ENCODE measurements at places on chromosomes 5 and 9.

GRCh38 chr5:150945486-150945885 is 40.7 kb upstream of the ZNF300 start:
- peak; percentile 21 for DNase-seq

GRCh38 chr9:109323771-109324170 is 2.9 kb upstream of the EPB41L4B start:
- no peak for DNase-seq

GRCh38 chr9:114348261-114348905 is 18.7 kb downstream of the ORM2 start:
- DNase-seq: no peak

- DNase-seq: no peak
Measured at GRCh38 chr5:10360686-10361085, 7.2 kb downstream of the MARCHF6 start.

DNA sequence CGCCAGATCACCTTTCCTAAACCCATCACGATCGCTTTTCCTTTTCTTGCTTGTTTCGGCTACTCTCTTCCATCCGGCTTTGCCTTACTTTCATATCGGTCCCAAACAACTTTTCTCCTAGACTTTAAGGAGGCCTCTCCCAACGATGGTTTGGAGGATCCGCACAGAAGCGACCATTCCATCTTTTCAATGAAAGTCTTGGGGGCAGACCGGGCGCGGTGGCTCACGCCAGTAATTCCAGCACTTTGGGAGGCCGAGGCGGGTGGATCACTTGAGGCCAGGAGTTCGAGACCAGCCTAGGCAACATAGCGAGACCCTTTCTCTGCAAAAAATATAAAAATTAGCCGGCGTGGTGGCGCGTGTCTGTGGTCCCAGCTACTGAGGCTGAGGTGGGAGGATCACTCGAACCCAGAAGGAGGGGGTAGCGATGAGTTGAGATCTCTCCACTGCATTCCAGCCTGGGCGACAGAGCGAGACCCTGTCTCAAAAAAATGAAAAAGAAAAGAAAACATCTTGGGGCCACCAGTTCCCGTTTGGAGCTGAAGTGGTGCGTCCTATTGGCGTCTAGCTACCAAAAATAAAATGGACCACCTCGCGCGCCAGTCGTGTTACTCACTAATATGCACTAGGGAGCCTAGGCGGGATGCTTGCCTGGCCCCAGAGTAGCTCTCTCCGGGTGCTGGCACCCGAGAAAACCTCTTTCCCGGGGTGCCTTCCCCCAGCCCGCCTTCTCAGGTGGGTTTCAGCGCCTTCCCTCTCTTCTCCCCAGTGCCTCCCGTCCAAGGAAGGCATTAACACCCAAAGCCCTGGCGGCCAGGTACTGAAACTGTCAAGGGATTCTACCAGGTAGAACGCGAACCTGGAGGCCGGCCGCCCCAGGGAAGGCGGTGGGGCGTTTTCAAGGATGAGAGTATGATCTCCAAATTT is 800 bp upstream of the AP3B1 start:
- DNase-seq: peak; percentile 9

DNA sequence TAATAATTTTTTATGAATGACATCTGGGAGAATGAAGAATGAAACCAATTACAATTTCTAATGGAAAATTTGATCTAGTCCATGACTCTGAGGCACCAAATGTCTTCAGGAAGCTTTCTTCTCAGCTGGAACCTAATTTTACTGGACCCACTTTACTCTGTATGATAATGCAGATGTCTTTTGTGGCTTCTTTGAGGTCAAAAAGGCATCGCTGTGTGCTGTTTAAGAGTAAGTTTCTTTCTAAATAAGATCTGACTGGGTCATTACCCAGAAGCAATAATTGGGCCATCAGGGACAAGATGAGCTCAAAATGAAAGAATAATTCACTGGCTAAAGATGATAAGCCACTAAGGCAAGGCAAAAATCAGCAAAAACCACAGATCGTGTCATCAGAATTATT is 633.4 kb downstream of the PSAT1 start:
- no peak for DNase-seq

DNA sequence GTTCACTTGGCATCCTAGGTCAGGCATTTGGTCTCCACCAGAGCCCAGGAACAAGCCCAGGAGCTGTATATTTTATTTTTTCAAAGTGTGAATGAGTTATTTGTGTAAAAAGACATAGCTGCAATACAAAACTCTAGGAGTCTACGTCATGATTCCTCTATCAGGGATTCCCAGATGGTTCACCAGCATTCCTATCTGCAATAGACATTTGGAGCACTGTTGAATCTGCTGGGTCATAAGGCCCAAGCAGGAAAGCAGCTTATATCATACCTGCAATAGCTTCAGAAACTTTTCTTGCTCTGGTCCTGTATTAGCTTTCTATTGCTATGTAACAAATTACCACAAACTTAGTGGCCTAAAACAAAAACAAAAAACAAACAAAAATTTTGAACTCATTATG is 16.7 kb upstream of the DELE1 start:
- DNase-seq: no peak

GRCh38 chr5:152864991-152865390 is 459.9 kb upstream of the NMUR2 start:
- peak; percentile 15 for DNase-seq

- DNase-seq: no peak
Measured at GRCh38 chr9:90680534-90680933, 37.9 kb upstream of the DIRAS2 start.

GRCh38 chr5:14296533-14297331 is 153.6 kb downstream of the TRIO start:
- DNase-seq: no peak

- DNase-seq: no peak
Measured at GRCh38 chr5:148416416-148416815, 32.7 kb downstream of the FBXO38 start.

DNA sequence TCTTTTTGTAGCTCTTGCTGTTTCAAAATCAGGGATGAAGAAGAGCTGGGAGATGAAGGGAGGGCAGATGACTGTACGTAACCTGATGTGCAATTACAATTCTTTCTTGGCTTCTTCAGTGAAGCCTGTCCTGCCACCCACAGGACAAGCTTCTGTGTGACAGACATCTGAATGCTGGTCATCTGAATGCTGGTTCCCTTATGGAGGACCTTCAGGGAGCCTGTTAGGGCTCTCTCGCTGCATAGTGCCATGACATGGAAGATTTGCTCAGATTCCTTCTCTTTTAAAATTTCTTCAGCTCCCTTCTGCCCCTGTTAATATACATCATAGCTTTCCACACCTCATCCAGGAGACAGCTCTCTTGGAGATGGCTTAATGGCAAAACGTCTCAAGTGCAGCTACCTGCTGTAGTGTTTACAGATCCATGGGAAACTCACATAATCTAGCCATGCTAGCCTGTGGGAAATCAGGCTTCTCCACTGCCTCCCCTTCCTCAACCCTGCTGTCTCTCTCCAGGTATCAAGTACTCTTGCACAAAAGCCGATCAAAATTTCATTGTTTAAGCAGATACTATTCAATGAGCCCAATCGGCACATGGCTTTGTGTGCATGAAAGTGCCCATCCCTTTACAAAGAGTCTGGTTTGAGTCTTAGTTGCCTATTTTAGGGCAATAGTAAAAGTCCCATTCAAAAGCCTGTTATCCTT is 134.6 kb downstream of the RAB3C start:
- no peak for DNase-seq

DNA sequence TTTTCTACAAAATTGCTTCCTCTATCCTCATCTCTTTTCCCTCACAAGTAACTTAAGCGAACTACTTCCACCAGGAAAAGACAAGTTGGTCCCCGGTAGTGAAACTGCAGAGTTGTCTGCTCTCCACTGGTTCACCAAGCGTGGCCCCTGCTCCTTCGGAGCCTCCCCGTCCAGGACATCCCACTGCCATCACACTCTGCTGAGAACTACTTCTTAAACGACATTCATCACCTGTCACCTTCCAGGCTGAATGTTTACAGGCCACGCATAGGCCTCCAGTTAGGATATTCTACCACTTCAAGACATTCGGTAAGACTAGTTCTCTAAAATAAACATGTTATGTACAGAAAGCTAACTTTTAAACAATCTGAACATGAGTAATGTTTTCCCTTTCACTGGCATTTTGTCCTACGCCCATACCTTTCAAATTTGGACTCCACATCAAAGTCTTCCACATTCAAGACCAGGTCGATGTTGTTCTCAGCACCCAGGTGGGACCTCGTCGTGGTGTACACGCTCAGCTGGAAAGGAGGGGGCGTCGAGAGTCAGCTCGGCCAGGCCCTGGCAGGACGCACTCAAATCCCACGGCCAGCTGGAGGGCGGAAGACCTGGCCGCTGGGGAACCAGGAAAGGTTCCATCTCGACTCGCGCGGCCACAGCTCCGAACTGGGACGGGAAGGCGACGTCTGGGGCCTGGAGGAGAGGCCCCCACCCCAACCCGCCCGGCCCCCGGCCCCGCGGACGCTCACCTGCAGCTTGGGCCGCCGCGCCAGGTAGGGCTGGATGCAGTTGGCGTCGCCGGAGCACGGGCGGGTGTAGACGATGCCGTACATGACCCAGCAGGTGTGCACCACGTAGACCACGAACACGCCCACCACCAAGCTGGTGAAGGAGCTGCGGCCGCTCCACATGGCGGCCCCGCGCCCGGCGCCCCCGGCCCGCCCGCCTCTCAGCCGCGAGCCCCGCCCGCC is 683 bp downstream of the CLPTM1L start:
- DNase-seq: peak; percentile 7

- no peak for DNase-seq
Measured at GRCh38 chr9:18890372-18890771, 142.6 kb downstream of the SAXO1 start.

DNA sequence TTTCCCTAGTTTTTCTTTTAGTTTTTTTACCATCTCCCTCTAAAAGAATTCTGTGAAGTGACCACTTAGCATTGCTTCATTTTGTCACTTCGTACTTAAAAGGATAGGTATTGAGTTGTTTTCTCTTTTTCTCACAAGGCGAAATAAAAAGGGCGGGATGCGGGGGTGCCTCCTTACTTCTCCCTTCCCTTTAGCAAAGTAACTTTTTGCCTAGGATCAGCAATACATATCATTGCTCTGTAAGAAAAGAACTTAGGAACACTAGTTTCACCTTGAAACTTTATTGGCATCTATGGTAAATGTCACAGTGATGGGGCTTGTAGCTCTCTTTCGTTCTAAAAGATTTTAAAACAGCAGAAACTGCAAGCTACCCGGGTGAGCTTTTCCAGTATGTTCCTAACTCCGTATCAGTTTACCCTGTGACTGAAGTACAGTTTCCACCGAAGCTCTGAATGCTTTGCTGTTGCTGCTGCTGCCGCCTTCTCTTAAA is 4.1 kb downstream of the PRDM6 start:
- no peak for DNase-seq

DNA sequence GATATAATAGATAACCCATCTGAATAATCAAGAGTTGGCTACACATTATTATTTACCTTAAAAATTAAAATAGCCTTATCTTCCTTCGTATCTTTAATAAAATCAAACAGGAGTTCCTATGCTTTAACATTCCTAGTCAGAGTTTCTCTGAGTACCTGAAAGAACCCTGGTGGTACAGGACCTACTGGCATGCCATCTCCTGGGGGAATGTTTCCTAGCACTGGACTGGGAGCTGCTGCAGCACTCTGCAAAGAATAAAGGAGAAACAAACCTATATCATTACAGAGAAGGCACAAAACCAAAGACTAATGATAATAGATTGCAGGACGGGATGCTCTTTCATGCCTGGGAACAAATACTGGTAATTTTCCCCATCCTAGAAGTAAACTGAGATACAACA is 119.5 kb upstream of the ACOT12 start:
- DNase-seq: no peak

- no peak for DNase-seq
Measured at GRCh38 chr9:127088724-127089615, 33.5 kb downstream of the ANGPTL2 start.

GRCh38 chr9:134885001-134885678 is 4.5 kb downstream of the FCN2 start:
- no peak for DNase-seq

DNA sequence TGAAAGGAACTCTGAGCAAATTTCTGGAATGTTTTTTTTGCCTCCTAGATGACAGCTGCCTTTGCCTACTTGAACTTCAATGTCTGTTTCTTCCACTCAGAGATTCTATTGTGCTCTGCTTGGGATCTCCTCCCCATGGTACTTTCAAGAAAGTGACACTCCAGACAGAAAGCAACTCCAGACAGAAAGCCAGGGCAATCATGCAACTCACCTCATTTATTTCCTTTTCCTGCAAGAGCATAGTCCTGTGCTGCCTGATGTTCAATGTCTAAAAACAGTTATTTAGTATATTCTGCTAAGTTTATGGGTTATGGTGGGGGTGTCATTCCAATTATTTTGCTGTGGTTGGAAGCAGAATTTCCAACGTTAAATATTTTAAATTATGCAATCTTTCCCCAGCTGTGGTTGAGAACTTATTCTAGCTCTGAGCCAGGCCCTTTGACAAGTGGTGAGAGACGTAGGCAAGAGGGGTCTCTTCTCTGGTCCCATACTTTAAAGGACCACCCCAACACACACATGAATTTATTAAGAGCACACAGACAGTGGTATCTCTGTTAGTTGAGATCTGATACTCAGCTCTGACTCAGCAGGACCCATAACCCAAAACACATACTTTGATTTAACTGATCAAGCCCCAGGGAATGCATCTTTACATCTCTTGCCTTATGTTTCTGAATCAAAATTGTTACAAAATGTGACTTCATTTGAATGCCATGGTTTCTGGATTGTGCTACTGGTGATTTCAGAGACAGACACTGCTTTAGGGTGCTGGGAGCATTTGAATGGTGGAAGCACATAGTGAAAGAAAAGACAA is 39.5 kb upstream of the MAMDC2 start:
- peak; percentile 15 for DNase-seq

DNA sequence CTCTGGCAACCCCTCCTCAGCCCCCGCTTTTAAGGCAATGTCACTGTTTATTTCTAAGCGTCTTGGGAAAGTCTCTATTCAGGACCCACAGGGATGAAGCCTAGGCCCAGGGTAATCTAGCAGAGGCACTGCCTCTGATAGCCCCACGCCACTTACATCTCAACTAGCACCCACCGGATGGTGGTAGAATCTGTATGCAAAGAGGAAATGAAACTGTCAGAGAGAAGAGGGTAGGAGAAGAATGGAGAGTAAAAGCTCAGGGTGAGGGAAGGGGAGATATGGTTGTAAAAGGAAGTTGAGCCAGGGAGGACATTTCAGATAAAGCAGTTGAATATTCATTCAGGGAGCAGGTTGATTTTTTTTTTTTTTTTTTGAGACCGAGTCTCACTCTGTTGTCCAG is 3.0 kb downstream of the FRRS1L start:
- DNase-seq: no peak

DNA sequence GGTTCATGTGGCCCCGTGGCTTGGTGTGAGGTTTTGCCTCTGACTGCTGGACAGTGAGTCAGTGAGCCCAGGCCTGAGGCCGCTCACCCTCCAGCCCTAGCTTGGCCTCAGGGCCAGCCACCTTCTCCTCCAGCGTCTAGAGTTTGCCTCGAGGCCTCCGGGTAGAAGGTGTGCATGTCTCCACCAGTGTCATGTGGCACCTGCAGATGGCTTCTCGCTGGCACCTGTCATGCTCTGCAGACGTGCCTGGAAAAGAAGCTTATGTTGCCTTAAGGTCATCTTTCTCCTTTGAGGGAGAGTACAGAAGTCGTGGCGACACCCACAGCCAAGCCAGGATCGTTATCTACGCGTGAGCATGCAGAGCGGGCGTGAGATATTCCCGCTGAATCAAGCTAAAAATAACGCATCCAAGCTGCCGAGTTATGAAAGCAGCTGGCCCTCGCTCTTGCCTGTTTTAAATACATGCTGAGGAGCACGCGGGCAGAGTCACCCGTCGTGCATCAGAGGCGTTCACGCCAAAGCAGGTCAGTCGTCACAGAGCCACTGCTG is 79.7 kb upstream of the FCN2 start:
- DNase-seq: no peak

- DNase-seq: no peak
Measured at GRCh38 chr5:96619946-96620345, 42.2 kb upstream of the CAST start.
